ENCODE measurements at places on chromosomes 2 and 18.

DNA sequence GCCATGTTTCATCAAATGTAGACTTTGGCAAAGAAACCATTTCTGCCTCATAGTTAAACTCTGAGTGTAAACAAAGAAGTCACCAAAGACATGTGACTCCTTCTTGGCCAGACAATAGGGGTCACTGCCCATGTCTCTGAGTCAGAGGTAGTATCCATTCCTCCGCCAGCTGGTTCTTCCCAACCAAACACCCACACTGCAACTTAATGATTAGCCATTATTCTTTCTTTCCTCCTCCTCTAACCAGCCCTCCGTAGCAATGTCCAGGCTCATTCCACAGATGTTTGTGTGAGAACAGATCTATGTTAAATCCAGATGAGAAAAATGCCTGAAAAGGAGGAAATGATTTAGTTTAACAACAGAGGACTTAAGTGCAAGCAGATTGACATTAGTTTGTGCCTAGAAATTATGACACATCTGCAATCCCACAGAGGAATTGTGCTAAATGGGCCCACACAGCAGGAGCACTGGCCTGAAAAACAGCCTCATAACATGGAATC is 127.9 kb upstream of the SH3BP4 start:
- peak; percentile 55 for DNase-seq

- DNase-seq: peak; percentile 32
These were observed 57.1 kb upstream of the OTOF start for GRCh38 chr2:26534865-26535662.

- DNase-seq: no peak
These were observed 27.4 kb upstream of the SP140L start for GRCh38 chr2:230299618-230300017.

GRCh38 chr2:142222715-142223114 is 91.9 kb upstream of the LRP1B start:
- DNase-seq: no peak
